ENCODE measurements at places on chromosomes 2 and 18.
A peak's percentile ranks its signal among the peaks of the same experiment; 100 is the strongest.

DNA sequence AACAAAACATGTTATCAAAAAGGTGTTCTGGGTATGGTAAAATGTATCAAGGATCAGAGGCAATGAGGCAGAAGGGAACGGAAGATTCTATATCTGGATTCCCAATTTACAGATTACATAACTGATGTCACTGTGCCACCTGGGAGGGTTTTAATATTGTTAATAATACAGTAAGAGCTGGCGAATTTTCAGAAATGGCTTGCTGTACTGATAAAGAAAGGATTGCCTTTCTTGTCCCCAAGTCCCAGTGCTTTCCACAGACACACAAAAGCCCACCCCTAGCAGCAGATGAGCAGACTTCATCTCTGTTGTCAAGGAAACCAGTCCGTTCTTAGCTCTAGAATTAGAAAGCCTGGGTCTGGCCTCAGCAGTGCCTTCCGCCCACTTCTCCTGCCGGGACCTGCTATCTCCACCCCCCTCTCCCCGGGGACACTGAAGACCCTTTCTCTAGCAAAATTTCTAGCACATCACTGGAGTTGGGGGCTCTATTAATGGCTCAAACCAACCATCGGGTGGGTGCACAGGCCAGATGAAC lies 34.3 kb downstream of the ADD2 start:
- no peak for DNase-seq

- DNase-seq: no peak
Observed at GRCh38 chr2:23235292-23235691, 149.7 kb upstream of the KLHL29 start.

- no peak for DNase-seq
Observed at GRCh38 chr2:230738391-230738811, 25.8 kb downstream of the CAB39 start.

DNA sequence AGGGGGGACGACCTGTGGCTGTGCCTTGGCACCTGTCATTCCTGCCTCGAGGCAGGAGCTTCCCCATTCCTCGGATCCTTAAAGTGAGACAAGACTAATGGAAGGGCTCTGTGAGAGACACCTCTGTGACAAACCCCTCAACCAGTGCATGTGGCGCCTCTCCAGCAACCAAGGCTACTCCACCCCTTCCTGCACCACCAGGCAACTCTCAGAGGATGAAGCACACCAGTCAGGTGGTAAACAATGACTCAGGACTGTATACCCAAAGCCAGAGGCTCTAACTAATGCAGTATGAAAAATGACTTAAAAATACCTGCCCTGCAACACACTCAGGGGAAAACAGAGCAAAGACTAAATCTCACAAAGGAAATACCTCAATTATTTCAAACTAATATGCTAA lies 136.9 kb downstream of the UXS1 start:
- peak; percentile 25 for DNase-seq

DNA sequence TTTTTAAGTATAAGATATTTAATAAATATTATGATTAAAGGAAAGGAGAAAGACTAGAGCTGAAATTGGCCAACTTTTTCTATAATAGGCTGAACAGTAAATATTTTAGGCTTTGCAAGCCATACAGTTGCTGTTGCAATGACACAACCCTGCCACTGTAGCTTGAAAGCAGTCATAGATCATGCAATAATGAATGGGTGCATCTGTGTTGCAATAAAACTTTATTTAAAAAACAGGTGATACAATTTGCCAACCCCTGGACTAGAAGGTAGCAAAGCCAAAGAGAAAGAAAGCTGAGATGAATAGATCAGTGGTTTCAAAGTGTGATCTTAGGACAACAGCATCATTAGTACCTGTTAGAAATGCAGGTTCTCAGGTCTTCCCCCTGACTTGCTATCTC lies 219.1 kb downstream of the SETBP1 start:
- DNase-seq: no peak

DNA sequence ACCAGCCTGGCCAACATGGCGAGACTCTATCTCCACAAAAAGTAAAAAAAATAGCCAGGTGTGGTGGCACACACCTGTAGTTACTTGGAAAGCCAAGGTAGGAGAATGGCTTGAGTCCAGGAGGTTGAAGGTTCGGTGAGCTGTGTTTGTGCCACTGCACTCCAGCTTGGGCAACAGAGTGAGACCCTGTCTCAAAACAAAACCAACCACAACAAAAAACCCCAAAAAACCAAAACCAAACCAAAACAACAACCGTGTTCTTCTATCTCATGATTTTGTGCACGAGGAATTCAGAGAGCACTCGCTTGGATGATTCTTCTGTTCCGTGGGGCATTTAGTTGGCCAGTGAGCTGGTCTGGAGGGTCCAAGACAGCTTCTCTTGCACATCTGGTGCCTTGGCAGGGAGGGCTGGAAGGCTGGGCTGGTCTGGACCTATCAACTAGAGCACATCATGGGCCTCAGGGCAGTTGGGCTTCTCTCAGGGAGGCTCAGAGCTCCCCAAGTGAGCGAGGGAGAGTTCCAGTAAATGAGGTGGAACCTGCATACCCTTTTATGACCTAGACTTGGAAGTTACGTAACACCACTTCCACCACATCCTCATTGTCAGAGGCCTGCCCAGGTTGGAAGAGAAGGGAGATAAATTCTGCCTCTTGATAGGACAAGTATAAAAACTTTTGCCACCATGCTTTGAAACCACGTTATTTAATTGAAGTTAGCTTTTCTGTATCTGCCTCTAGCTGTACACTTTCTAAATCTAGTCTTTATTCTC lies 25.2 kb downstream of the SIX2 start:
- DNase-seq: no peak

GRCh38 chr2:111037128-111037527 lies 83.6 kb upstream of the BCL2L11 start:
- DNase-seq: no peak

- no peak for DNase-seq
Observed at GRCh38 chr2:68753318-68753717, 18.7 kb downstream of the ARHGAP25 start.

GRCh38 chr2:232013701-232014353 lies 52.3 kb downstream of the DIS3L2 start:
- no peak for DNase-seq

DNA sequence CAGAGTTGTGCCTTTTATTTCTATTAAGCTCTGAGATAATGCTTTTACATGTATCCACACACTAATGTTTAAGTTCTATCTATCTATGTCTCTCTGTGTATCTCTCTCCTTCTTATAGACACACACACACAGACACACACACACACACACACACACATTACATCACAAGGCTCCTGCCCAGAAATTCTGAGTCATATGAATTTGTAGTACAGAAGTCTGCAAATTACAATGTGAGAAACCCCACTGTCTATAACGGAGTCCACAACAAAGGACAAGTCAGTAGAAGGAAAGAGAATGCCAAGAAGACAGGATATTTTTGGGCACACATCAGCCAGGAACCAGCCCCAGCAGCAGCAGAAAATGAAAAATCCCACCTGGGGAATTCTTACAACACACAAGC lies 142.4 kb downstream of the EN1 start:
- DNase-seq: no peak

DNA sequence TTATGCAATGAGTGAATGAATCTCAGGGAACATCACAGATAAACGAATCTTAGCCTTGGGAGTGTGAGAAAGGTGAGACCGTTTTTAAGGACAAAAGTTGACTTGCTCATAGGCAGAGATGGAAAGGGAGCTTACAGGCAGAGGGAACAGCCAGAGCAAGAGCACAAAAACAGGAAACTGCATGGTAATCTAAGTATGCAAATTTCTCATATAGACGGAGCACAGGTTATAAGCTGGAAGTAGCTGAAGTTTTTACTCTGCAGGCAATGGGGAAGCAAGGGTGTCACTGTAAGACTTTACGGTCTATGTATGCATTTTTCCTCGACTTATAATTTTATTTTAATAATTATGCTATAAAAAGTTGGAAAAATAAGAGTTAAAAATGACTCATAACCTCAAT lies 44.8 kb upstream of the STRN start:
- DNase-seq: no peak

GRCh38 chr2:143252138-143252907 lies 123.1 kb downstream of the ARHGAP15 start:
- DNase-seq: no peak

GRCh38 chr2:163490281-163490680 lies 245.5 kb downstream of the FIGN start:
- DNase-seq: no peak

DNA sequence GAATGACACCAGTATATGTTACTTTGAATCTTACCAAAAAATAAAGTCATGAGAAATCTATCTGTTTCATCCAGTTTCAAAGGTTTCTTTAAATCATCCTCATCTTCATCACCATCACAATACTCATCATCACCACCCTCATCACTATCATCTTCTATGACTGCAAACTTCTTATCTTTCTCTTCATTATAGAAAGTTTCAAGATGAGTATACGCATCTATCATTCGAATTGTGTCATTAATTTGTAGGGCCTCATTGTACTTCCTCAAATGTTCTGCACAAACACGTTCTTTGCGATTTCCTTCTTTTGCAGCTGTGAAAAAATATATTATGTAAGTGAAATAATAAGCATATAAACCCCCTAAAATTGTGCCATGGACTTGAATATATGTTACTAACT lies 34.1 kb upstream of the FAP start:
- DNase-seq: no peak

- DNase-seq: no peak
Observed at GRCh38 chr2:71776227-71776626, 322.9 kb downstream of the DYSF start.

GRCh38 chr18:68219872-68220271 lies 495.0 kb downstream of the TMX3 start:
- no peak for DNase-seq

- DNase-seq: no peak
Observed at GRCh38 chr2:60483401-60483800, 70.1 kb downstream of the BCL11A start.

DNA sequence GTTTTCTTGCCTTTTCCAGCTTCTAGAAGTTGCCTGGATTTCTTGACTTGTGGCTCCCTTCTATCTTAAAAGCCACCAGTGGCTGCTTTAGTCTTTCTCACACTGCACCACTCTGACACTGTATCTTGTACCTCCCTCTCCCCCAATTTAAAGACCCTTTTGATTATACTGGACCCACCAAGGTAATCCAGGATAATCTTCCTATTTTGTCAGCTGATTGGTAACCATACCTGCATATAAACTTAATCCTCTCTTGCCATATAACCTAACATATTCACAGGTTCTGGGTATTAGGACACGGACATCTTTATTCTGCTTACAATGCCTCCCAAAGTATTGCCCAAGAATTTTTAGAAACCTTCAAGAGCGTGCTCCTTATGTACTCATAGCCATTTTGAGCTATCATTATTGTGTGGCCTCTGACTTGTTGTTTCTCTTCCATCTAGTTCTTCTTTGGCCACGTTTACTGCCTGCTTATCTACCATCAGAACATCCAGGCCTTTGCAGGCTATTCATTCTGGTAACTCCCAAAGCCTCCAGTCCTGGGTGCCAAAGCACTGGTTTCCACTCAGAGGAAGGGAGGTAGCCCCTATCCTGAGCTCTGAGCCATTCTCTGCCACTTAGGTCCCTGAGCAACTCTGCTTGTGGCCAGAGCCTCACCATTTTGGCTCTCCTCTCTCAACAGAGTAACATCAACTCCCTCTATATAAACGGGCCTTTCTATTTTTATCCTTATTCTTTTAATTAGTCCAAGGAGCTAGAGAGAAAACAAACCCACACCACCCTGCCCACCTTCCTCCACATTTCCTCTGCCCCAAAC lies 70.8 kb downstream of the MYO3B start:
- DNase-seq: no peak

DNA sequence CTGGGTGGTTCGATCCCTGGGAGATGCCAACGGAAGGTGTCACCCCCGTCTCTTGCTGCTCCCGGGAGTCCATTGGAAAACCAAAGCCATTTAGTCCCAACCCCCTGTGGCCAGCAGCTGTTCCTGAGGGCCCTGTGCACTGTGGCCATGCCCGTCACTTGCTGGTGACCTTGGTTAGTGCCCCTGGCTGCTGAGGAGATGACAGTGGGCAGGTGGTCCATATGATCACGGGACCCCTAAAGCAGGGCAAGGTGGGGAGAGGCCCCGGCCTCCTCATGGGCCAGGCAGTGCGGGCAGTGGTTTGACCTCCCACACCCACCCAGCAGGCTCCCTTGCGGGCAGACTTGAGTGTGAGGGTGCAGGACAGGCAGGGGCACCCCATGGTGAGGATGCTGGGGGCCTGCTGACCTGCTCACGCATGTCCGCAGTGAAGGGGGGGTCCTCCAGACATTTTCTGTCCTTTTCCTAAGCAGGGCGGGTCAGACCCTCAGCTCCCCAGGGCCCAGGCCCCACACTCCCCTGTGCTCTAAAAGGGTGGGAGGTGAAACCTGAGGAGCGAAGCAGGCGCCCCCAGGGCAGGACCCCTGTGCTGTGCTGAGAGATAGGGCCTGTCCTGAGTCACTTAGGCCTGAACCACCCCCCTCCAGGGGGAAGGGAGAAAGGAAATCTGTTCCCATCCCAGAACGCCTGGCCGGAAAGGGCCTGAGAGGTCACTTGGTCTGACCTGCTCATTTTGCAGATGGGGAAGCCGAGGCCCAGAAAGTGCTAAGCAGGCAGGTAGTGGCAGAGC lies 6.8 kb downstream of the ITM2C start:
- DNase-seq: no peak

DNA sequence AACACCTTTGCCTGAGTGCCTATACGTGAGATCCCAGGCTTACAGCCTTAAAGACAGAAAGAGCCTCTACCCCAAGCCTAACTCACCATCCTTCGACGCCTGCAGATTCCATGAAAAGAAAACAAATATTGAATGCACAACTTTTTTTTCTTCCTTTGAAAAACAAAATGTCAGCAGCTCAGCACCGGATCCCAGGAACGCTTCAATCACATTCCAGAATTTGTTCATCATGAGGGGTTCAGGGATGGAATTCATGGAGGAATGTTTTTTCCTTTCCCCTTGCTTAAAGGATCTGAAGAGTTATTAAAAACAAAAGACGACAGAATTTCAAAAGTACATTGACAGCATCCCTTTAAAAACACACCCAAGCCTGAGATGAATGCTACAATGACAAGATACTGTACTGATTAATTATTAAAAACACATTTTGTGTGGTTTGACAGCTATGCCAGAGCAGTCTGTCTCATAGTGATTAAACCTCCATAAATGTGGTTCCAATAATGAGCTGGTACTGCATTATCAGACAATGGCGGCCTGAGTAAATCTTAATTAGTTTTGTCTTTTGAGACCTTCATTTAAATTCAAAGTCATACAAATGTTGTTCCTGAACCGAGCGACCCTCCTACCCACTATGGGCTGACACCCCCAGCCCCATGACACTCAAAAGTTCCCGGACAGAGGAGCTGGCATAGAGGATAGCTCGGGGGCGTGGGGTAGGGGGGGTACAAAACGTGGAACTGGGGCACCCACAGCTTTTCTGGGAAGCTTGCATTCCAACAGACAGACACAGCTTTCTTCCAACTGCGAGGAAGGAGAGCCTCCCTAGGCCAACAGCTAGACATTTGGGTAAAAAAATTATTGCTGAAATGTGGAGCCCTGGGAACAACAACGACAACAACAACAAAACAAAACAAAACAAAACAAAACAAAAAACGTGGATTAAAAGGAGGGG lies 227.5 kb downstream of the TTC32 start:
- DNase-seq: no peak

Data from T-helper 22 cell (primary cell).